ENCODE measurements at places on chromosomes 11 and 22.

DNA sequence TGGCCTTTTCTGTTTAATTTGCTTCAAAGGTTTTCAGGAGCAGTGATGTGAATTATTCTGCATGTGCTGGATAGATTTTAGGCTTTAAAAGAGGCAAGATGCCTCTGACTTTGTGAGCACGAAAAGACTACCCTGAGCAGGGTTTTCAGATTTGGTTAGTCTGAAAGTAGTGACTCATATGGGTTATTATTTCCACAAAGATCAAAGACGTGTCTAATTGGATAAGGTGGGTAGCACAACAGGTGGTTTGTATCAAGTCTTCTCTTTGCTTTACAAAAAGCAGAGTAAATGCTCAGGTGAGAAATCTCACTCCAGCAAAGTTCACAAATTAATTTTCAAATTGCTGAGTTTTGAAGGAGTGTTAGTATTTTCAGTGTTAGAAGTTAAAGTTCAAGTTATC lies 37.6 kb upstream of the DBX1 start:
- DNase-seq: no peak

GRCh38 chr22:37661160-37661924 lies 2.8 kb downstream of the PDXP start:
- no peak for DNase-seq

GRCh38 chr22:19615867-19616581 lies 91.8 kb upstream of the CLDN5 start:
- DNase-seq: no peak

DNA sequence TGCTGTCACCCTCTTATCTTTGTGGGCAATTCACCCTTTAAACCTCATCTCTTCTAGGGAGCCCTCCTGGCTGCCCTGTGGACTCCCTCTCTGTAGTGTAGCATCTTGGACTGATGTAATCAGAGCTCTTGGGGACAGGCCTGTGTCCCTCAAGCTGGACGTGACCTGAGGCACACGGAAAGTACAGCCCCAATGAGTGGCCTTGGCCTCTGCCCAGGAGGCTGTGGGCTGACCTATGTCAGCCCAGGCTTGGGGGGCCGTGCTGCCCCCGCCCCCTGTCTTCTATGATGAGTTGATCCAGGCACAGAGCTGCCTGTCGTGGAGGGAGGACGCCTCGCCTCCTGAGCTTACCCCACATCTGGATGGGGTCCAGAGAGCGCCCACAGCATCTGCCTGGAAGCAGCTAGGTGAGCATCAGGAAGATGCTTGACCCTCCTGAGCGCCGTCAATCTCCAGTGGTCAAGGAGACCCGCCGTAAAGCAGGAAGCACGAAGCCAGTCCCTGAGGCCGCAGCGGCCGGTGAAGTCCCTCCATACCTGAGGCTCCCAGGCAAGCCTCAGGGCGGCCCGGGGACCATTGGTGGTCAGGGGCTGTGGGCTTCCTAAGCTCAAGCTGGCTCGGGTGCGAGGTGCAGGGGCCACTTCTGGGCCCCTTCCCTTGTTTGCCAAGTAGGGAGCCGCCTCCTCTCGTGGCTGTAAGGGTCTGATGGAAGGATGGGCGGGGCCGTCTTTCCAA lies 1136.9 kb downstream of the BRD1 start:
- DNase-seq: no peak

GRCh38 chr11:96110302-96110701 lies 186.4 kb upstream of the MTMR2 start:
- no peak for DNase-seq

- DNase-seq: no peak
These were observed 12.2 kb downstream of the SLN start for GRCh38 chr11:107699371-107700285.

DNA sequence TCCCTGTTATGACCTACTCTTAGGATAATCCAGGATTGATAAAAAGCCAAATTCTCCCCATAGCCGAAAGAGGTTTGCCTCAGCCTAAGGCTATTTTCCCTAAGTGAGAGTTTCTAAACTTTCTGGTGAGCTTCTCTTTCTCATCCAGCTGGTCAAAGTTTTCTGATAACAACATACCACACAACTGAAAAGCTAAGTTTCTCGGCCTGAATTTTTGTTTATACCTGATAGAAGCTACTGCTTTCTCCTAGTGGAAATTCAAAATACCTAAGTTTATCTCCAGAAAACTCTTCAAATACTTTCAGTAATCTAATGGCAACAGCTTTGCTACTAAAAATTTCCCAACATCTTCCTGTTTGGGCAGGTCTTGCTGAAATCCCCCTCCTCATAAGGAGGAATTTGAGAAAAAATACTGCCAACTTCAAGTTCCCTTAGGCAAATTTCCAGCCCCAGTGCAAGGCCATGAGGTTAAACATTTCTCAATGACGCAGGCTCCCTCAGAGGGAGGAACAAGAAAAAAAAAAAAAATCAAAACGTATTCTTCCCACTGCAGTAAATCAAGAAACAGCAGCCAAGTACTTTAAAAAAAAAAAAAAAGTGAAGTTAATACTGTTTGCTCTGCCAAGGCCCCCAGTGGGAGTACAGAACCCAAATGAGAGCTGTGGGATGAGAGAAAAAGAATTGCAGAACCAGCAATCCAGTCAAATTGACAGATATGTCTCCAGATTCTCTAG lies 127.0 kb downstream of the MRTFA start:
- DNase-seq: no peak

DNA sequence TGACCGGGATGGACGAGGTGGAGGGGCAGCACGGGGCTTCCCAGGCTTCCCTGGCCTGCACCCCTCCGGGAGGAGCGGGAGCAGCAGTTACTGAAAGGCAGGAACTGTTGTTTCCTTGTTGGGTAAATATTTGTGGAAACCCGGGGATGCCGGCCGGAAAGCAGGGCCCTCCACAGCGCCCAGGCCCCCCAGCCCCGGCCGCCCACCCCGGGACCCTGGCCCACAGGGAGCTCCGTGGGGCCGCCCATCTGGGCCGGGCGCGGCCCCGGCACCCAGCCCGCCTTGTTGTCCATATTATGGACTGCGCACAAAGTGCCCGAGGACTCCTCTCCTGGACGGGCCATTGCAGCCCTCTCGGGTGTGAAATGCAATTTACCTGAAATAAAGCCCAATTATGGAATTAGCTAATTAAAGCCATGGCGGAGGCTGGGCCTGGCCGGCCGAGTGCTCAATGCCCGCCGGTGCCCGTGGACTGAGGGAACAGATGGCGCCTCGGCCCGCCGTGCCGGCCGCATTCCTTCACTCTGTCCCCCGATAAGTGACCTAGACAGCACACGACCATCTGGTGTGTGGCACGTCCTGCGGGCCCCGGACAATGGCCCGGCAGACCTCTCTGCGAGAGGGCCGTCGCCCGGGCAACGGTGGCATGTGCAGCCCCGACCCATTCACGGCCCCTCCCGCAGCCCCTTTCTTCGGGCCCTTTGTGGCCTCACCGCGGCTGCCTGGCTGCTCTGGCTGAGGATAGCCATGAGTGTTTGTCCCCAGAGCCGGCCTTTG lies 35.4 kb downstream of the CDKN1C start:
- DNase-seq: no peak

DNA sequence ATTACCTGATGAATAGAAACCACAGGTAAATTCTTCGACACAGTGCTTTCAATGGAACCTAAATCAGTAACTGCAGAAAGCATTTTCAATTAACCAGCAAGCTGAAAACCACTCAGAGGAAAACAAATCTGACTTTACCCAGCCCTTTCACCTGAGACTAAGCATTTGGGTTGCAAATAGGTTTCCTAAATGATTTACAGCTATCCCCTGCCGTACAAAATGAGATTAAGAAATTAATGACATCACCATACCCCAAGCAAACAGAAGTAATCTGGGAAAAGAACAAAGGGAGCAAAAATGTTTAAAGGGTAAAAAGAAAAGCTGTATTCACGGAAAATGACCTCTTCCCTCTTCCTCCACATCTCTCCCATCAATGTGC lies 584 bp downstream of the NOX4 start:
- no peak for DNase-seq

DNA sequence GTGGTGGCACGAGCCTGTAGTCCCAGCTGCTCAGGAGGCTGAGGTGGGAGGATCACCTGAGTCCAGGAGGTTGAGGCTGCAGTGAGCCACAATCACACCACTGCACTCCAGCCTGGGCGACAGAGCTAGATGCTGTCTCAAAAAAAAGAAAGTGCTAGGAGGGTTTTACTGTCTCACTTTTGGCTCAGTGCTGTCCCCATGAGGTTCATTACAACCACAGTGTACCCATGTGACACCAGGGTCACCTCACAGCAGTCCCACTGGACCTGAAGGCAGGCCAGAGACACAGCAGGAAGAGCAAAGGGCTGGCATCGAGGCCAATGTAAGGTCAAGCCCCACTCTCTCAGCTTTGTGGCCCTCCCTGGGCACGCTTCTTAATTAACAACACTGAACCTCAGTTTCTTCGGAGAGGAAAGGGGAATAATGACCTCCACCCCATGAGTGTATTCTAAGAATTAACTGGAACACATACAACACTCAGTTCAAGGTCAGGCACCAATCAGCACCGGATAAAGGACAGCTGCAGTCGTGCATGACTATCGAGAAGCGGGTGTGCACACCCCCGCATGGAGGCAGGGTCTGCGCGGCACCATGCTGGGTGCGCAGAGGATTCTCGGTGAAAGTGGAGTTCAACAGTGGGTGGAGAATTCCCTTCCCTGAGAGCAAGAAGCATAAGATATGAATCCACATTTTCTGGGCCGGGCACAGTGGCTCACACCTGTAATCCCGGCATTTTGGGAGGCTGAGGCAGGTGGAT lies 30.9 kb upstream of the BAIAP2L2 start:
- no peak for DNase-seq

- DNase-seq: no peak
These were observed 452 bp downstream of the BIRC3 start for GRCh38 chr11:102317768-102318103.

GRCh38 chr11:74316772-74317505 lies 5.5 kb upstream of the P4HA3 start:
- DNase-seq: no peak

DNA sequence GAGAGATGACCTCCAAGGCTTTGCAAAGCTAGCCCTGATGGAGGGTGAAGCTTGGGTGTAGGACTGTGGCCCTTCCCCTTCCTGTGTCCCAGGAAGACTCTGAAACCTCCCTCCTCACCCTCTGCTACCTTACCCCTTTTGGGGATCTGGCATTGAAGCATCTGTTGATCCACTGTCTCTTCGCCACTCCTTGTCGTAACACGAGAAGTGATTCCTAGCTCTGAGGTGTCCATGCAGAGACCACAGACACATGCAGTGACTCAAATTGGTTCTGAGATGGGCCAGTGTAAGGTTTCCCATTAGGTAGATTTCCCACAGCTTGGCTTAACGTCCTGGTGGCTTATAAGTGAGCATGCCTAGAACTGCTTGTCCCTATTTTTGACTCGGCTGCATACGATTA lies 101.4 kb downstream of the ZBTB16 start:
- DNase-seq: no peak

GRCh38 chr11:843818-844692 lies 1.4 kb downstream of the TSPAN4 start:
- DNase-seq: no peak

DNA sequence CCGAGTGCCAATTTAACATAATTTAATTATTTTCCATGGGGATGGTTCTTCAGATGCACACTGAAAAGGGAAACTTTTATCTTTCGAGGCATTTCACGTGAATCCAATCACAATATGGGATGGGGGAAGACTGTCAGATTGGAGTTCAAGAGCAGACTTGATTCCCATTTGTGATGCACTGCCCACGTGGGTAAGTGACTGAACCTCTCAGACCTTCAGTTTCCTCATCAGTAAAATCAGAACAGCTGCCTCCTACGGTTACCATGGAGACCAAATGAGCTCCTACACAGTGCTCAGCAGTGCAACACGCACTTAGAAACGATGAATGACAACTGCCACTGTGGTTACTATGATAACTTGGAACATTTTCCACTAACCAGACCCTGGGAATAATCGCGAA lies 21.7 kb downstream of the KIAA0930 start:
- DNase-seq: no peak

DNA sequence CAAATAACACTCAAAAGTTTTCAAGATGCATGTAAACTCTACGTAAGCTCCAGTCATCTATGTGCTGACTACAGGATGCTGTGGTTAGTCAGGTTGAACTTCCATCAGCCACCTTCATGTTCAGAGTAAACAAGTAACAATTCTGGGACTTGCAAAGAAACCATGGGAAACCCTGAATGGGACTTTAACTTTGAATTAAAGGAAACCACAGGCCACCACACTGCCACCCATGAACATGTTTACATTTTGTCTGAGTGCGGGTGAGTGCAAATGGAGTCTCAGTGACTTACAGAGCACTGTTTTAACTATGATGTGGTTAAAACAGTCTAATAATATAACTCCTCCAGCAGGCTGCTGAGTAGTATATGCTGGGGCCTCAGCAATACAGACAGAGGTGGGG lies 12.9 kb upstream of the SYTL2 start:
- no peak for DNase-seq

DNA sequence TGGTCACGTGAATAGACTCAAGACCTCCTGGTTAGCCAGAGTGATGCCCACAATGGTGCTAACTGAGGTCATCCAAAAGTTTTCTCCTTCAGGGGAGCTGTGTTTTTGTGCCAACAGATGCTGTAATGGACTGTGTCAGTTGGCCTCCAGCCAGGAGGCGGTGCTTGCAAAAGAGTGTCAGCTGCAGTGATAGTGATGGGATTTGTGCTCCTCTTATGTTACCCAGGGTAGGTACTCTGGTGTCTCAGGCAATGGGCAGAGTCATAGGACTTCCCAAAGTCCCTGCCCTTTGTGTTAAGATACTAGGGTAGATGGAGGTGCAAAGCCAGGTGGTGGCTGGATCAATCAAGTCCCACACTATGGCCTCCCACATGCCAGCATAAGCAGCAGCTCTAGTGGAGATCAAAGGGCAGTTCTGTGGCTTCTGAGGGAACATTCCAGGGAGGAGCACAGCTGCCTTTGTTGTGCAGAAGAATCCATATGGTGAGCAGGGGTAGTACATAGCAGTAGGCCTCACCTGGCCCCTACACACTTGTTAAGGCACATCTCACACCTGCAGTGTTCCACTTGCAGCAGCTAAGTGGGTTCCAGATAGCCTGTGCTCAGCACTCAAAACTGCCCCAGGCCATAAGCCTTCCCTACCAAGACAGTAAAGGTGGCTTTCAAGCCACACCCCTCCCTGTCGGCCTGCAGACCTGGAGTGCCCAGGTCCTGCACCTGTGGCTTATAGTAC lies 9.4 kb upstream of the FANCF start:
- DNase-seq: no peak

- no peak for DNase-seq
These were observed 21.3 kb upstream of the GRAMD4 start for GRCh38 chr22:46598737-46599424.

DNA sequence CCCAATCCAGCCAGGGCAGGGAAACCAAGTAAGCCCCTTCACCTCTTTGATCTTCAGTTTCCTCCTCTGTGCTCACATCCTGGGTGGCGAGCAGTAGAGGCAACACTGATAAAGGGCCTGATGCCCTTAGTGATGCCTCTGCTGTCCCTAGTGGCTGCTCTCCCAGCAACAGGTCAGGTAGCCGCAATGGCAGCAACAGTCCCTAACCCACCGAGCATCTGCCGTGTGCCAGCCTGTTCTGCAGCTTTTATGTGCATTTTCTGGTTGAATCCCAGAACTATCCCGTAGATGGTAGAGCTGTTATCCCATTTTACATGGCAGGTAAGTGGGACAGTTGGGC lies 5.2 kb downstream of the SCYL1 start:
- DNase-seq: no peak

GRCh38 chr22:45475063-45475747 lies 27.5 kb upstream of the FBLN1 start:
- no peak for DNase-seq

GRCh38 chr11:1672613-1673350 lies 24.2 kb upstream of the KRTAP5-6 start:
- DNase-seq: no peak

- DNase-seq: no peak
These were observed 60.2 kb upstream of the WNT11 start for GRCh38 chr11:76266286-76267100.
